Esophagus mucosa (tissue), 1 donor: ENCODE measurements at places on chromosomes 6 and 20.

- ATAC-seq: no peak
Measured at GRCh38 chr6:141406761-141407160, 726.0 kb upstream of the GJE1 start.

DNA sequence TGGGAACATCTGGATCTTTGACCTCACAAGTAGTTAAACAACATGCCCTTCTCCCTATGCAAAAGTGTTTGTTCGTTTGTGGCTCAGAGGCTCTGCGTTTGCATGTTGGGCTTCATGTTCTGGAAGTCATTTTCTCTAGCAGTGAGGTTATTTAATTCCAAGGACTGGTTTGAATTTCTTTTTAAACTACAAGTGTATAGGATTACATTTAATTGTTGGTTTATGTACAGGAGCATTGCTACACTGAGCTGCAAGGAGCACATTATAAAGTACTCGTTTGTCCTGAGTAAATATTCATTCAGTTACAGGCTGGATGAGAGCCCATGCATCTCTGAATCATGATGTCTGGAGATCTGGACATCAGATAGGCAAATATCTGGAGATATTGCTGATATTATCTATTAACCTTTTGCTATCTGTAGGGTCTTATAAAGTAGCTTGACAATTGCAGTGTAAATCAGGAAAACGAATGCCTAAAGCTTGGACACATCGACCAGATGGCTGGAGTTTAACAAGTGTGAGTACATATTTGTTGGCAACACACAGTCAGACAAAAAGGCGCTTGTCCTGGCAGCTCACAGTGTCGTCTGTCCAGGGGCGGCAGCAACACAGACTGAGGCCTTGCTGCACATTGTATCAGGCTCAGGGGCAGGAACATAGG, 84.6 kb downstream of the PDE7B start:
- no peak for ATAC-seq

DNA sequence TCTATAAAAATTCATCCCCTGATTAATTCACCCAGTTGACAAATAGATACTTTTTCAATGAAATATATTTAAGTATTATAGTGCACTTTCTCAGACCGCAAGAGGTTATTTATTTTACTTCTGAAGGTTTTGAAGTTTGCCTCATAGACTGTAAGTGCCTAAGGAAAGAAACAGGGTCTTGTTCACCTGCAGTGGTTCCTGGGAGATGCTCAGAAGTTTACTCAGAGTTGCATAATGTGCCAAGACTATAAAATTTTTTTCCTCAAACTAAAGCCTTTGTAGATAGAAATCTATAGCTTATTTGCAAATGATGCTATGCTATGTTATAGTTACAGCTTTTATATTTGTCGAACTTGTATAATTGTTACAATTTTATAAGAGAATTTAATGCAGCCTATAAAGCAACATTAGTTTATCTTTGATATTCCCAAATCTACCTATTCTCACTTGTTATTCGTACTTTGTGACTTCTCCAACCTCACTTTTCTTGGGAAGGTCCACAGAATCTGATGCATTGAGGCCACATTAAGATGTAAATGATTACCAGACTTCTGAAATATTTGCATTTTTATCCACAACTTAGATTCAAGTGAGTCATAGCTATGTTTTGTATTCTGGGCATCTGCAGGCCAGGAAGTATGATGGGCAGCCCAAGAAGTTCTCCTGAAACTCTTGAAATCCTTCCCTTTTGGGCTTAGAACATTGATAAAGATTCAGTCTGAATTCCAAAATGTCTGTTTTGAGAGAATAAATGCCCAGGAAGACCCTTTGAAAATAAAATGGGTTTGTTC, 35.7 kb downstream of the KCNQ5 start:
- ATAC-seq: no peak

- peak; percentile 24 for ATAC-seq
Measured at GRCh38 chr20:36091561-36092397, 62.8 kb upstream of the EPB41L1 start.

- ATAC-seq: no peak
Measured at GRCh38 chr6:150932996-150933395, 67.5 kb downstream of the MTHFD1L start.

GRCh38 chr20:3811467-3812258, 8.7 kb upstream of the AP5S1 start:
- peak; percentile 96 for ATAC-seq

DNA sequence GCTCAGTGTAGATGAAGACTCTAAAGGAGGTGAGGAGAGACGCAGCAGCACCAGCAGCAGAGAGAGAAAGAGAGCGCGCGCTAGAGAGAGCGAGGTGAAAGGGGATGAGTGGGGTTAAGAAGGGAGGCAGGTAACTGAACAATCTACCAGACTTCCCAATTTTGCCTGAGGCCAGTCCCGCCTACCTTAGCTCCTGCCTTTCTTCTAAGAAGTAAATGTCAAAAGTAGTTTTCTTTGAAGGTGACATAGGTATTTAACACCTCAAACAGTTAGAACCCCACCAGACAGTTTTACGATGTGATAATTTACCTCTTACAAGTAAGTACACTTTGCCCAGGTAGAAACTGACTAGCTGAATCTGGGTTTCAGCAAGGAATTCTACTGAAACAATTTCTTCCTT, 132.0 kb upstream of the EEF1E1 start:
- ATAC-seq: no peak

GRCh38 chr6:129744201-129744879, 34.4 kb upstream of the ARHGAP18 start:
- ATAC-seq: no peak

DNA sequence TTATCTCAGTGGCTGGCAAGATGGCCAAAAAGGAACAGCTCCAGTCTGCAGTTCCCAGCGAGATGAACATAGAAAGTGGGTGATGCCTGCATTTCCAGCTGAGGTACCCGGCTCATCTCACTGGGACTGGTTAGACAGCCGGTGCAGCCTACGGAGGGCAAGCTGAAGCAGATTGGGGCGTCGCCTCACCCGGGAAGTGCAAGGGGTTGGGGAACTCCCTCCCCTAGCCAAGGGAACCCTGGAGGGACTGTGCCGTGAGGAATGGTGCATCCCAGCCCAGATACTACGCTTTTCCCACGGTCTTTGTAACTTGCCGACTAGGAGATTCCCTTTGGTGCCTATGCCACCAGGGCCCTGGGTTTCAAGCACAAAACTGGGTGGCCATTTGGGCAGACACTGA, 324.7 kb downstream of the GJA1 start:
- peak; percentile 85 for ATAC-seq

DNA sequence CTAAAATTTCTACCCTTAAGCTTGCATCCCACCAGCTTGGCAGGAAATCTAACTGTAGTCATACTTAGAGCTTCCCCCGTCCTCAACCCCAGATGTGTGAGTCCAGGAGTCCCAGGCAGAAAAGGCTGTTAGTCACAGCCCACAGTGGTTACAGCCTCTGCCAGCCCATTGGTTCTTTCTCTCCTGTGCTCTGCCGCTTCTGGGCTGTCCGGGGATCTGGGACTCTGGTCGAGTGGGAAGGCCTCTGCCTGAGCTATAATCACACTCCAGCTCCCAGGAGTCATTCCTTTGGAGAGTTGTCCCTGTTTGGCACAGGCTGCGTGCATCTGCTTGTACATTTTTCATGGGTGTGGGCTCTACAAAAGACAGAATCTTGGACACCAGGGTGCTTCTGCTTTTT, 45.6 kb upstream of the FYN start:
- ATAC-seq: no peak

GRCh38 chr20:41005361-41005729, 23.3 kb upstream of the TOP1 start:
- peak; percentile 31 for ATAC-seq

DNA sequence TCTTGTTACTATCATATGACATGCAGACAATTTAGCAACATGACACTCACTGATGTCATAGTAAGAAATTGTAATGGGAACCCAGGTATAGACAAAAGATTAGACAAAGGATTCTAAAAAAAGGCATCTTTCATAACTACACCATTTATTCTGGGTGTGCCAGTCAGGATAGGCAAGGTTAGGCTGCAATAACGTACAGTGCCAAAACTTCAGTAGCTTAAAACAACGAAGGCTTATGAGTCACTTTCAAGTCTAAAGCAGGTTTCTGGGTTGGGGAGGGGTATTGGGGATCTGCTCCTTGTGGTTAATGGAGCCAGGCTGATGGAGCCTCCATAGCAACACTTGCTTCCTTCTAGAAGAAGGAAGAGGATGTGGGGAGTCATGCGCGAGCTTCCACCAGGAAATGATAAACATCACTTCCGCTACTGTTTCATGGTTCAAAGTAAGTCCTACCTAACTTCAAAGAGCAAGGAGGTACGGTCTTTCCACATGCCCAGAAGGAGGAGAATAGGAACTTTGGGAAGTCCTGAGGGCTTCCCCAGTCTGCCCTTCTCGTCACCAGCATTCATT, 2.0 kb upstream of the GTSF1L start:
- no peak for ATAC-seq

- ATAC-seq: no peak
Measured at GRCh38 chr20:60361761-60362395, 403.7 kb downstream of the CDH26 start.

DNA sequence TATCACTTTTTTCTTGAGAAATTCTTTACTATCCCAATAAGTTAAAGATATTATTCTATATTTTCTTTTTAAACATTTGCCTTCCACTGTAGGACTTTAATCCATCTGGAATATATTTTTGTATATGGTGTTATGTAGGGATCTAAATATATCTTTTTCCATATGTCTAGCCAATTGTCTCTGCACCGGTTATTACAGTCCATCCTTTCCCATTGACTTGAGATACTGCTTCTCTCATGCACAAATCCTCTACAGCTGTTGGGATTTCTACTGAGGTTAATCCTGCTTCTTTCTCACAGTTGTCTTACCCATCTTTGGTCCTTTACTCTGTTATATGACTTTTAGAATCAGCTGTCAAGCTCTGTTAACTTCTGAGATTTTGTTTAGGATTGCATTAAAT, 483.8 kb upstream of the CDH4 start:
- no peak for ATAC-seq

DNA sequence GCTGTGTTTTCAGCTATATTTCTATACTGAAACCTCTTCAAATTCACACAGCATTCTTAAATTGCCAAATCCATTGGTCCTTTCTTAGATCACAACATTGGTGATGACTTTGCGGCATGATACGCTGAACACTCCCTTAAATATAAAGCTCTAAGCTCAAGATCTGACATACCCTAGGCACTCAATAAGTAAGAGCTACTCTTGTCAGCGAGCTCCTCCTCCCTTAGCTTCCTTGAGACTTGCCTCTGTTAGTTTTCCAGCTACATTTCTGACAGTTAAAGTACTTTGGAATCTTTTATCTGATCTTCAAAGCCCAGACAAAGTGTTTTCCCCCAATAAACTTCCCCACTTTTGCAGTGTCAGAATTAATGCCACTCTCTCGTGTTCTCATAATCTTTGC, 117.0 kb downstream of the HIVEP2 start:
- ATAC-seq: no peak

- no peak for ATAC-seq
Measured at GRCh38 chr20:50824137-50824536, 29.3 kb downstream of the BCAS4 start.

GRCh38 chr6:15519681-15520080, 143.1 kb downstream of the DTNBP1 start:
- no peak for ATAC-seq

- peak; percentile 19 for ATAC-seq
Measured at GRCh38 chr6:15327271-15327670, 81.4 kb downstream of the JARID2 start.

GRCh38 chr6:13001927-13002326, 285.4 kb downstream of the PHACTR1 start:
- no peak for ATAC-seq

DNA sequence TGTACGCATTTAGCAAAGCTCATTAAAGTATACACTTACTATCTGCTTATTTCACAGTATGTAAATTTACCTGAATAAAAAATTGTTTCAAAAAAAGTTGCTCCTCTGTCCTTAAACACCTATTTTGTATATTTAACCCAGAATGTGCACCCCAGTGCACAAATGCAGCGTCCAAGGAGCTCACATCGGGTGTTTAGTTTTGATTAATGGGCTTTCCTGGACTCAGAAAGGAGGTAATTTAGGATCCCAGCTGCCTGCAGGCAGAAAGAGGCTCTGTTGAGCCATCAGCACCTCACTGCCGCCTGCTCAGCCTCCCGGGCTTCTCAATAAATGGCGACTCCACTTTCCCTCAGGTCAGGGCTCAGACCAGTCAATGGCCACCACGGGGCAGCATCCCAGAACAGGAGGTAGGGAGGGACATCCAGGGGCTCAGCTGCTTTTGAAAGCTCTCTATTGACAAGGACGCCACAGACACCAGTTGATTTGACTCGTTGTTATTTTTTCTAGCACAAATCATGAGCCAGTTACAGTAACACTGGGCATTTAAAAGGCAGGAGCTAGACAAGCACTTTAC, 70.2 kb upstream of the TBC1D7 start:
- ATAC-seq: peak; percentile 14

- no peak for ATAC-seq
Measured at GRCh38 chr6:158751224-158751623, 67.9 kb downstream of the EZR start.

- no peak for ATAC-seq
Measured at GRCh38 chr20:58880994-58881752, 28.7 kb downstream of the GNAS start.

DNA sequence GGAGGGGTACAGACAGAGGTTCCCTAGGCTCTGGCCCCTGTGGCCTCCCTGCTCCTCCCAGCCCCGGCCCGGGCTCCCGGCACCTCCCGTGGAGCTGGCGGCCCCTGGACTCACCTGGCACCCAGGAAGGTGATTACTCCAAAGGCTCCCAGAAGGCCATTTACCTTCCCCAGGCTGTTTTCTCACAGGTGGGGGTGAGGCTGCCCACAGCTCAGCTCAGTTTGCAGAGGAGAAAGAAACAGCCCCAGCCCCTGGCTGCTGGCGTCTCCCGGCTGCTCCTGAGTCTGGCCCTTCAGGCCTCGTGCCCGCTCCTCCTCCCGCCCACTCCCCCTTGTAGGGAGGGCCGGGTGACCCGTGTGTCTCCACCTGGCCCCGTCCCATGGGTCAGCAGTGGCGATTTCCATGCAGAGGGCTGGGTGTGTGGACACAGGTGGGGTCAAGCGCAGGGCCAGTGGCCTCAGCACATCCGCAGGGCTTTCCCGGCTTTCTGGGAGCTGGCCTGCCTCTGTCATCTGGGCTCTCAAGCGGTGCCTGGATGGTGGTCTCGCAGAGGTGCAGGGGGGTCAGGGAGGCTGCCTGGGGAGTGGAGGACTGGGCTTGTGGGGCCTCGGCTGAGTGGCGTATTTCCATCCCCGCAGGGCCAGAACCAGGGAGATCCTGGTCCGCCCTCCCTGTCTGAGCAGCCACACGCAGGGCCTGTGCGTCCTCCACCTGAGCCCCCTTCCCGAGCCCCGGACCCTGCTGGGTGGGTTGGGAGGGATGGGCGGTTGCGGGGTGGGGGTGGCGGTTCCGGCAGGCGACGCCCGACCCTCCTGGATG, 20.2 kb upstream of the GATA5 start:
- ATAC-seq: no peak

GRCh38 chr6:108363889-108364313, 69.0 kb downstream of the AFG1L start:
- ATAC-seq: peak; percentile 67

GRCh38 chr6:2546901-2547300, 203.8 kb downstream of the MYLK4 start:
- ATAC-seq: no peak

DNA sequence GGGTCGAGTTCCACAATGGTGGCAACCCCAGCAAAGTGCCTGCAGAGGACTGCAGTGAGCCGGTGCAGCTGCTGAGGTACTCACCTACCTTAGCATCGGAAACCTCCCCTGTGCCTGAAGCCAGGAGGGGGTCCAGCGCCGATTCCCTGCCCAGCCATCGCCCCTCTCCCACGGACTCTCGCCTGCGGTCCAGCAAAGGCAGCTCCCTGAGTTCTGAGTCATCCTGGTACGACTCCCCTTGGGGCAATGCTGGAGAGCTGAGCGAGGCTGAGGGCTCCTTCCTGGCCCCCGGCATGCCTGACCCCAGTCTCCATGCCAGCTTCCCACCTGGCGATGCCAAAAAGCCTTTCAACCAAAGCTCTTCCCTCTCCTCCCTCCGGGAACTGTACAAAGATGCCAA, 134.1 kb upstream of the CLDN20 start:
- ATAC-seq: no peak
